Inflammatory macrophage (primary cell): ENCODE measurements at places on chromosomes 16 and 17.

GRCh38 chr16:6131526-6132050, 1034.0 kb upstream of the EEF2KMT start:
- no peak for DNase-seq

DNA sequence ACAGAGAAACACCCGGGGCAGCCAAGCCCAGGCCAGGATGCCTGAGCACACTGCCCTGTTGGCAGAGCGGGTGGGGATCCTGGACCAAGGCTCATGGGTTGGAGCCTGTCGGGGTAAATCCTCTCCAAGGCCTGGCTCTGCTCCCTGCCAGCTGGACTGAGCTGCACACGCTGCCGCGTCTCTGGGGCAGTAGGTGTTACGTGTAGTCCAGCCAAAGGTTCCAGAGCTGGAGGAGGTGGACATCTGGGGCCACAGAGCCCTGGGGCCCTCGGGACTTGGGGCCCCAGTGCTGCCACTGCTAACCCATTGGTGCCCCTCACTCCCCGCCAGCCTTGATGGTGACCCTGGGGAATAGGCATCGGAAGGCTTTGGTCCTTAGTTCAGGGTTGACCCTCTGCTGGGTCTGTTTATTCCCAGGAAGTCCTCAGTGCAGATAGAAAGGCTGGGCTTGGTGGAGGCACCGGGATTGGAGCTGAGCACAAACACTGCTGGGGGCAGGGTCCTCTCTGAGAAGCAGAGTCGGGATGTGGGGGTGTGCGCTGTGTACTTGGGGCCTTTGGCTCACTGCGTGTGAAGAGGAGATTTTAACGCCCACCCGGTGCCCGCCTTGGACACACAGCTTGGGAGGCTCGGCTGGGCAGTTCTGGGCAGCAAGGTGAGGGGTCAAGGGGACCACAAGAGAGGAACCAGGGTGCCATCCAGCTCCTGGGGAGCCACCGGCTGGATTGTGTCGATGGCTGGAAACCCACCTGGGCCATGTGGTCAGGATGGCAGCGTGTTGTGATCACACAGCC, 16.3 kb upstream of the CBX4 start:
- DNase-seq, result no peak

DNA sequence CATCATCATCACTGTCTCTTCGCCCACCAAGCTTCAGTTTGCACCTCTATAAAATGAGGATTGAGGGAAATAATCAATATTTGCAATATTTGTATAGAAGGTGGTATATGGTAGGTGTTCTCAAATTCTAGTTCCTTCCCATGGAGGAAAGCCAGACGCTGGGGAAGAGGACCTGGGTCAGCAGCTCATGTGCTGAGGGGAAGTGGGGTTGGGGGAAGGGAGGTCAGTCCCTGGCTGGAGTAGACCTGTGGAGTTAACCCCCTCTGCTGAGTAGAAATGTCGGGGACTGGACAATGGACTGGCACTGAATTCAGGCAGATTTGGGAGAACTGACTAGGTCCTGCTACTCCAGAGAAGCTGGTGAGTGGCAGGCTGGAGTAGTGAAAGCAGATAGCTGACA, 12.8 kb upstream of the ITGB3 start:
- DNase-seq, result peak; percentile 24

GRCh38 chr17:17768424-17769088, 68.2 kb downstream of the SREBF1 start:
- no peak for DNase-seq

GRCh38 chr17:75034236-75034908, 12.4 kb downstream of the ATP5PD start:
- peak; percentile 92 for DNase-seq

DNA sequence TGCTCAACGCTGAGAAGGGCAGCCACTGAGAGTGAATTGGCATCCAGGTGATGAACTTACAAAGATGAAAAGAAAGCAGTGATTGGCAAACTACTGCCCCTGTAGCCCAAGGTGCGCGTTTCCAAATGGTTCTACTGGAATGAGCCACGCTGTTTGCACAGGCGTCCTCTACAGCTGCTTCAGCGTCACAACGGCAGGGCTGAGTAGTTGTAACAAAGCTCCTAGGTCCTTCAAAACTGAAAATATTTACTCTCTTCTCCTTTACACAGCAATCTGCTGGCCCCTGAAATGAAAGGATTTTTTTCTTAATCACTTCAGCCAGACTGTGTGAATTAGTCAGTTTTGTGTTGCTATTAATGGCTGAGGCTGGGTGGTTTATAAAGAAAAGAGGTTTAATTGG, 107.2 kb upstream of the FOXF1 start:
- DNase-seq, result no peak

GRCh38 chr17:9360677-9361081, 214.9 kb downstream of the STX8 start:
- DNase-seq, result no peak

DNA sequence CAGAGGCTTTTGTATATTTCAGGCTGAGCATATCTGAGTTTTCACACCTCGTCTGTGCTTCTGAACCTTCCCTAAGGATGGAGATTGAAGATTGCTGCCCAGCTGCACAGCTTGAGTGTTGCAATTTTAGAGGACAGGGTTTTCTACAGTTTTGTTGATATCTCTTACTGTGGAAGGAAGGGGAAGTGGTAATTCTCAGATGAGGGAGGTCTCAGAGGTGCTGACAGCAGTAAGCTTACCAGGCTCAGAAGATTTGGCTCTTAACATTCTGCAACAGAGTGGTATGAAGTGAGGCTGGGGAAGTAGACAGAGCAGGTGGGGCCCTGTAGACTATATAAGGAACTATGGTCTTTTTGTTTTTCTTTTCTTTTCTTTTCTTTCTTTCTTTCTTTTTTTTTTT, 45.8 kb upstream of the ARHGAP17 start:
- peak; percentile 55 for DNase-seq

GRCh38 chr16:1537138-1537577, 3.7 kb downstream of the TMEM204 start:
- DNase-seq, result no peak

DNA sequence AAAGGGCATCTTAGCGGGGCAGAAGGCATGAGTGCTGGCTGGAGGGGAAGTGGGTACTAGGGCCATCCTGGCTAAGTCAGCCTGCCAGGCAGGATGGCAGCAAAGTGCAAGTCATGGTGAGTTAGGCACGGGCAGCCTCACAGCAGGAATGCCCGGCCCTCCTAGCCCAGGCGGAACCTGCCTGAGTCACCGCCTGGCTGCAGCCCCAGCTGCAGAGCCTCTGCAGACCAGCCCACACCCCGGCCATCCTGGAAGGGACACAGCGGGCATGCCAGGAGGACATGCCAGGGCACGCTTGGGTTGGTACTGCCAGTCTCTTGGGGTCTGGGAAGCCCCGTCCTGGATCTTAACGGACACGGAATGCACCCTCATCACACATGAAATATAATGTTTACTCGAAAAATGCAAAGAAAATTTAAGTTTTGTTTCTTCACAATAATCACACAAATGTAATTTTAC, 5.0 kb upstream of the ALDH3A1 start:
- DNase-seq, result peak; percentile 85

GRCh38 chr16:89711601-89712273, 9.0 kb downstream of the VPS9D1 start:
- peak; percentile 41 for DNase-seq

GRCh38 chr17:48649741-48650140, 23.6 kb upstream of the HOXB9 start:
- DNase-seq, result no peak

DNA sequence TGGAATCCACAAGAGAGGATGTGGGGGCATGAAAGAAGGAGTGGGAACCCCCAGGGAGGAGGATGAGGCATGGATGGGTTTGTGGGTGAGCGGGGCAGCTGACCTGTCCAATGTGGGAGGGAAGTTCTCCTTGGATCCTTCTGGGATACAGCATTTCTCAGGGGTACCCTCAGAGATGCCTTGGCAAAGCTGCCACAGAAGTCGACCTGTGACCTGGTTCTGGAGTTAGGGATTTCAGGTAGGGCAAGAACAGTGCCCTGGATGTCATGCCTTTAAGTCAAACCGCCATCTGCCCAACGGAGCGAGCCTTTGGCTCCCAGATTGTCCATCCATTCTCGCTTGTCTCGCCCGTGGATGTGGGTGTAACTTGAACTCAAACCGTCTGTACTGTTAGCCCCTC, 30.0 kb downstream of the WSCD1 start:
- DNase-seq, result no peak

- DNase-seq, result no peak
Measured at GRCh38 chr17:72667096-72668063, 425.1 kb downstream of the SLC39A11 start.

DNA sequence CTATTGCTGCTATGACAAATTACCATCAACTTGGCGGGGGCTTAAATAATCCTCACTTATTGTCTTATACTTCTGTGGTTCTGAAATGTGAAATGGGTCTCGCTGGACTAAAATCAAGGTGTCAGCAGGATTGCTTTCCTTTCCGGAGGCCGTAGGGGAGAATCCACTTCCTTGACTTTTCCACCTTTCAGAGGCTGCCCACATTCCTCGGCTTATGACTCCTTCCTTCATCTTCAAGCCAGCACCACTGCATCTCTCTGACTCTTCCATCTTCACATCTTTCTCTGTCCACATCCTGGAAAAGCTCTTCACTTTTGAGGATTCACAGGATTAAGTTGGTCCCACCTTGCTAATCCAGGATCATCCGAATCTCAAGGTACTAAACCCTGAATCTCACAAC, 217.8 kb downstream of the GRIN2A start:
- no peak for DNase-seq

DNA sequence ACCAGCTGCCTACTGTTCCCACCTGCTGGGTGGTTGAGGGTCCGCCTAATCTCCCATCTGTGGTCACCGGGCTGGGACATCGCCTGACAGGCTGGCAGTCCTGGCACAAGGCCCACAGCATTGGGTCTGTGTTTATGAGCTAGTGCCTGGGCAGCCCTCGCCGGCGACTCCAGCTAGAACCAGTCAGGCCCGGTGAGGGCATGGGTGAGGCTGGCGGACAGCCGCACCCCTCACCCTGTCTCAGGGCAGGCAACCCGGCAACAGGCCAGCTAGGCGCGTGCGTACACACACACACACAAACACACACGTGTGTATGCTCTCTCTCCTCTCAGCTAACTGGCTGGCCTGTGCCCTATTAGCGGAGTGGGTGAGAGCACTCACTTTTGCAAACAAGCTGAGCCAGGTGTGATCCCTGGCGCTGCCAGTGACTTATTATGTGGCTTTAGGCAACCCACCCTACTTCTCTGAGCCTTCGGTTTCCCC, 10.4 kb downstream of the HSD11B2 start:
- no peak for DNase-seq

- peak; percentile 68 for DNase-seq
Measured at GRCh38 chr16:66653581-66654350, 42.8 kb downstream of the CMTM4 start.

GRCh38 chr17:43018008-43018853, 4.0 kb downstream of the VAT1 start:
- DNase-seq, result peak; percentile 58

GRCh38 chr17:1074886-1075605, 78.1 kb downstream of the TIMM22 start:
- DNase-seq, result no peak
